CD8-positive, alpha-beta memory T cell (primary cell): ENCODE measurements at places on chromosomes 1 and 21. TPM values are rescaled to one million over a fixed set of nuclear protein-coding genes. Genes with fewer than 3 reads are reported as not detected.

DNA sequence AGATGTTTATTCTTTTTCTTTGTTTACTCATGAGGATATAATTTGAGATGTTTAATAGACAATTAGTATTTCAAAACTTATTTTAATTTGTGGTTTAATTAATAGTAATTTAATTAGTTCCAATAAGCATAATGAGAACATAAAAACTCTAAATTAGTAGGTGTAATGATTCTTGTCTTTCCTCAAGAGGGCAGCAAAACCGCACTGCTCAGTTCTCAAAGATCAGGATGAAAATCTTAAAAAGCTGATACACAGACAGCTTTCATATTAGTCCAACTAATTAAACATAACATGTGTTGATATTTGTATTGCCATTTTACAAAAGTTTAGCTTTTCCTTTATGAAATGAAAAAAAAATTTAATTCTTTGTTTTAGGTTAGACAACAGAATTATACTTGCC, 106.7 kb upstream of the C21orf91 start:
- H3K27ac ChIP-seq: no peak overlapping the region
- DNase-seq: no peak

- H3K36me3 ChIP-seq: no peaks in the 10 kb centered on the region
- no peaks in the 10 kb centered on the region for H3K4me1 ChIP-seq
These were observed 87.9 kb upstream of the SMYD2 start for GRCh38 chr1:214192825-214193643.

DNA sequence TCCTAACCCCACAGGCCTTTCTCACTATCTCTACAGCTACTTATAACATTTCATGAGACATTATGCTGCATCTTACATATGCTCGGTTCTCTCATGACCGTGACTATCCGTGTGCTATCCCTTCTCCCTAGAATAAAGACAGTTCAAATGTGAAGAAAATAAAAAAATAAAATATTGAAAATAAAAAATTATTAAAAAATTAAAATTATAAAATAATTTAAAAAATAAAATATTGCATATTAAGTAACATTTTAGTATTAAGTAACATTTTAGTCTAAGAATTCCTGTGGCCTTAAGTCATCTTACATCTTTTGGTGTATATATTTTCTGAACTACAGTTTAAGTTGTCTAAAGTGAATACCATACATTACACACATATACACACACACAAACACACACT, 415.5 kb downstream of the DPYD start:
- H3K4me1 ChIP-seq: no peaks in the 10 kb centered on the region
- no peaks in the 10 kb centered on the region for H3K27me3 ChIP-seq
- no peak overlapping the region for H3K4me3 ChIP-seq
- peaks cover 4% of the 10 kb centered on the region for H3K36me3 ChIP-seq
- DNase-seq: no peak

- H3K4me3 ChIP-seq: no peak overlapping the region
- DNase-seq: no peak
- H3K27ac ChIP-seq: no peak overlapping the region
- H3K27me3 ChIP-seq: peaks cover 9% of the 10 kb centered on the region
- no peaks in the 10 kb centered on the region for H3K36me3 ChIP-seq
- no peaks in the 10 kb centered on the region for H3K4me1 ChIP-seq
These were observed 1.2 kb upstream of the TMPRSS2 start for GRCh38 chr21:41509145-41509496.

DNA sequence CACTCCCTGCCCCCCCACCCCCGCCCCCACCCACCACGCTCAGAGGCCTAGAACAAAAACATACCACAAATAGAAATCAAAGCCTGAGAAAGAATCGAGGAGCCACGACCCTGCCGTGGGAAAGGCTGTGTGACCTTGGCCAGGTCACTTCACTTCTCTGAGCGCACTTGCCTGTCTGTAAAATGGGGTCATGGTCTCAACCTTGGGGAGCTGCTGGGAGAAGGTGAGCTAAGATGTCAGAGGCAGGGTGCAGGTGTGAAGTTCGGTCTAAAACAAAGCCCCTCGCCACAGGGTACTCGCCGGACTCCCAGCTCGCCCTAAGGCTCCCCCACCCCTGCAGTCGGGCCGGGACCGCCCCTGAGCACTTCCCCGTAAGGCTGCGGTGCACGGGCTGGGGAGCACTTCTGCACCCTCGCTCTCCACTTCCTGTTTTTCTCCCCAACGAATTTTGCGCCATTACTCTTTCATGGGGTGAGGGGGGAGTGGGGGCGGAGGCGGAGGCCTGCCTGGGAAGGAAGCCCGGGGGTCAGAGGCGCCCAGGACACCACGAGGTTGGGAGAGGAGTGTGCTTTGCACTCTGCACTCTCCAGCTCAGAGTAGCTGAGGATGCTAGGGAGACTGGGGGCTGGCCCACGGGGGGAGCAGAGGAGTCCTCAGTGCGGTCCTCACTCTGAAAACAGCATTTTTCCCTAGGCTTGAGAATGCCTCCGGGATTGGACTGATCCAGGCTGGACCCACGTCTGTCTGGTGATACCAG, 21.9 kb upstream of the PIK3CD start:
- peaks cover 3% of the 10 kb centered on the region for H3K36me3 ChIP-seq
- DNase-seq: peak; percentile 89
- peak overlapping the region; percentile 94 for H3K4me3 ChIP-seq
- no peaks in the 10 kb centered on the region for H3K27me3 ChIP-seq
- H3K4me1 ChIP-seq: peaks cover 59% of the 10 kb centered on the region

- no peak overlapping the region for H3K4me3 ChIP-seq
- DNase-seq: no peak
- H3K27me3 ChIP-seq: no peaks in the 10 kb centered on the region
These were observed 31.6 kb downstream of the ZBTB8OS start for GRCh38 chr1:32618673-32619221.

DNA sequence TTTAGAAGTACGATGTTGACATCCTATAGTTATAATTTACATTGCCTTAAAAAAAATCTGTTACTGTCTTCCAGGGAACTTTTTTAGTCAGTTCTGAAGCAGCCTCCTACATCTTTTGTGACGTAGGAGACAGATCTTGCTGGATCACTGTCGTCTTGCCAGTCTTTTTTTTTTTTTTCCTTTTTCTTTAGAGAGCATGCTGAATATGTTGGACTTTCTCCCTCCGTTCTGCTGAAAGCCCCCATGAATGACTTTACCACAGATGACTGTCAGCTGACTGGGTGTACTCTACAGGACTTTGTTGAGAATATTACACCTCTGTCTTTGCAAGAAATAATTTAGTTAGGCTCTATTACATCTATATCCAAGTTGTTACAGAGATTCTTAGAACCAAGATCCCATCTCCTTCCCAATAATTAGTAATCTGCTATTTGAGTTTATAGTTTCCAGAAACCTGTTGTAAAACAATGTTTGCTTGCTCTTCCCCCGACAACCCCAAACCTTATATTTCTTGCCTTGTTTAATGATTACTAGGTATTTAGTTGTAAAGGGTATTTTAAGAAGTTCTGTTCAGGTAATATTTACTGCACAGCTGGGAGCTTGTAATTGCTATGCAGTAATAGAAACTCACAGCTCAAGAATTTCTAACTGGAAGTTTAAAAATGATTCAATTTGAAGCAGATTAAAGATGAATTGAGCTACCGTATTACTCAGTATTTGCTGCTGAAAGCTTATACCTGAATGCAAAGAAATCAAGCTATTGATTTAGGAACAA, 61.8 kb downstream of the RASAL2 start:
- H3K4me1 ChIP-seq: no peaks in the 10 kb centered on the region
- no peak overlapping the region for H3K4me3 ChIP-seq
- no peaks in the 10 kb centered on the region for H3K36me3 ChIP-seq
- DNase-seq: no peak
- no peak overlapping the region for H3K27ac ChIP-seq

GRCh38 chr1:165925498-165926079, 98.2 kb downstream of the UCK2 start:
- no peaks in the 10 kb centered on the region for H3K27me3 ChIP-seq
- no peak overlapping the region for H3K27ac ChIP-seq
- DNase-seq: no peak
- H3K4me3 ChIP-seq: no peak overlapping the region
- no peaks in the 10 kb centered on the region for H3K36me3 ChIP-seq
- no peaks in the 10 kb centered on the region for H3K4me1 ChIP-seq

- DNase-seq: no peak
- H3K4me1 ChIP-seq: no peaks in the 10 kb centered on the region
- H3K36me3 ChIP-seq: no peaks in the 10 kb centered on the region
These were observed 41.3 kb upstream of the CFHR3 start for GRCh38 chr1:196733091-196733970.

- H3K4me3 ChIP-seq: no peak overlapping the region
- peaks cover 6% of the 10 kb centered on the region for H3K36me3 ChIP-seq
- H3K4me1 ChIP-seq: no peaks in the 10 kb centered on the region
- H3K27me3 ChIP-seq: no peaks in the 10 kb centered on the region
- DNase-seq: no peak
- no peak overlapping the region for H3K27ac ChIP-seq
These were observed 36.8 kb upstream of the PODN start for GRCh38 chr1:53025034-53025768.

DNA sequence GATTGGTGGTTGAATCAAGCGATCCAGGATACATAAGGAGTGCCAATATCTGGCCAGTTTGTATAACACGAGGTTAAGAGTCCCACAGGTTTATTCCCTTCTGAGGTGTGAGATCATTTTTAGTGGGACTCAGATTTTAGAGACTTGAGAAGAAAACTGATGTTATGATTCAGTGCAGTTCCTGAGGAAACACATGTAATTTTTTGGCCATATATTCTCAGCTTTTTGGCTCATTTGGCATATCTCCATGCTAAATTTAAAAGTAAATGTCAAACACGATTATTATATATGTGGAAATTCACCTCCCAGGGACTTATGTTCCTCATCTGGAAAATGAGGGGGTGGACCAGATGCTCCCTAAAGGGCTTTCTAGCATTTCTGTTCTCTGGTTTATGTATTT, 39.2 kb upstream of the SERBP1 start:
- no peak overlapping the region for H3K27ac ChIP-seq
- DNase-seq: no peak
- no peaks in the 10 kb centered on the region for H3K4me1 ChIP-seq

- H3K27ac ChIP-seq: no peak overlapping the region
- H3K36me3 ChIP-seq: no peaks in the 10 kb centered on the region
- no peak overlapping the region for H3K4me3 ChIP-seq
- no peaks in the 10 kb centered on the region for H3K27me3 ChIP-seq
- DNase-seq: no peak
These were observed 72.9 kb upstream of the COL24A1 start for GRCh38 chr1:86229405-86229975.

DNA sequence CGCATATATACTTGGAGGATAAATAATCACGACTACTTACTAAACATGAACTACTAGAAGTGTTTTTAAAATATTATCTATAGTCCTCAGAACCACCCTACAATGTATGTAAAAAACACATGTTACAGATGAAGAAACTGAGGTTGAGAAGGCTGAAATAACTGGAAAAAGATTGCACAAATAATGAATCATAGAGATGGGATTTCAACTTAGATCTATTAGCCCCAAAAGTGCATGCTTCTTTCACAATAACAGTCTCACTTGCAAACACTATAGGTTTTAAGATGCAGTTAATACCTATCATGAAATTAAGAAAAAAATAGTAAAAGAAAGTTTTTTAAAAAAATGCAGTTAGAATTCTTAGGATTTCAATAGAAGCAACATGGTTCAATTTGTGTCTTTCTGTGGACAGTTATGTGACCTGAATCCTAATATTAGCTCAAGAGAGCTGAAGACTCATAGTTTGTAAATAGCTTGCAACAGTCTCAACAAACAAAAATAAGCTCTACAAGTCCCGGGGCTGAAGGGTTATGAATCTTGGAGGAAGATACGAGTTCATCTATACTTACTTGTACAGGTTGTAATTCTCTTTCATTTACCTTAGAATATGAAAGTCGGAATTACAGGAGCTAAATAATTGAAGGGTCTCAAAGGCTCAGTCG, 58.6 kb upstream of the NTPCR start:
- H3K27me3 ChIP-seq: no peaks in the 10 kb centered on the region
- H3K4me1 ChIP-seq: no peaks in the 10 kb centered on the region
- H3K36me3 ChIP-seq: no peaks in the 10 kb centered on the region
- no peak overlapping the region for H3K4me3 ChIP-seq

GRCh38 chr1:238469146-238469631, 578.5 kb upstream of the ZP4 start:
- no peaks in the 10 kb centered on the region for H3K36me3 ChIP-seq
- no peak overlapping the region for H3K4me3 ChIP-seq
- no peaks in the 10 kb centered on the region for H3K4me1 ChIP-seq
- no peak for DNase-seq
- no peak overlapping the region for H3K27ac ChIP-seq

DNA sequence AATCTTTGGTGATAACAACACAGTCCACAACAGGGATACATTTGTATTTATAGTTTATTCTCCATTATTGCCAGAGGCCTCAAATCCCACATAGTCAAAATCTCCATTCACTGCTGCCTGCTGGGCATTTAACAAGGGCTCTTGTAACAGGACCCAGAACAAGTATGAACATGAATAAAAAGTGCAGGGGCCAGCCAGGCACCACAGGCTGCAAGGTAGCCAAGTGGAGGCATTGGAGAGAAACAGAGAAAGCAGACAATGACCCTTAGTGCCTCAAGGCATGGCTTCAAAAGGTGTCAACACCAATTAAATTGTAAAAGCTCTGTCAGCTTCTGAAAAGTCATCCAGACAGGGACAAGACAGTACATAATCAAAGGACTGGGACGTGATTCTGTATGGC, 116.8 kb downstream of the ATP6V1G3 start:
- no peaks in the 10 kb centered on the region for H3K4me1 ChIP-seq
- no peak for DNase-seq
- no peak overlapping the region for H3K27ac ChIP-seq
- no peaks in the 10 kb centered on the region for H3K36me3 ChIP-seq
- no peaks in the 10 kb centered on the region for H3K27me3 ChIP-seq

DNA sequence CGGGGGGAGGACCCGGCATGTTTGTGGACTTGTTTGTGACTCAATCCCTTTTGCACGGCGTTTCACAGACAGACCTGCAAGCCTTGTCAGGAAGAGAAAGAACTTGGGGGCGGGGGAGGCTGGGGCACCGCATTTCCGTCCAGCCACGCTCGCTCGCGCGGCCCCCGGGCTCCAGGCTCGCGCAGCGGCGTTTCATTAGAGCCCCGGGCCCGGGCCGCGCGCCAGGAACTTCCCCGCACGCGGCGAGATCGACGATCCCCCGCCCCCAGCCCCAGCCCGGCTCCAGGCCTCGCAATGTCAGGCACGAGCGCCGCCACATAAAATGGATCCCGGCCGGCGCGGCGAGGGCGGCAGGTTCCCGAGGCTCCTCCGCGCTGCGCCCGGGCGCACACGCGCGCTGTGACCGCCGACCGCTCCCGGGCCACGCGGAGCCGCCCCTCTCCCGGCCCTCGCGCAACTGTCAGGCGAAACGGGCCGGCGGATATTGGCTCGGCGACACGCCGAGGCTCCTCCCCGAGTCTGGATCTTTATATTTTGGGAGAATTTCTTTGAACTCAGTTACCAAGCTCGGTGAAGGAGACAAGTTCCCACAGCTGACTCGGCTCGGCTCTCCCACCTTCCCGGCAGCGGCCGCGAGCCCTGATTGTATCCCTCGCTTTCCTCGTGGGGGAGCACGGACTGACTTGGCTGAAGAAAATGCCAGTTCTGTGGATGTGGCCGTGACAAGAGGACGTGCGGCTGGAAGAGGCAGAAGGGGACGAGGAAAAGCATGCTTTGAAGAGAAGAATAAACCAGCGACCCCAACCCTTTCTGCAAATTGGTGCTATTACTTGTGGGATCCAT, at the start of gene KIF26B:
Gene KIF26B, plus strand, starts transcription at position 557 of the 843 bp plus-strand sequence. CDS start 440 bp downstream, outside the sequence.
- H3K27me3 ChIP-seq: peaks cover 30% of the 10 kb centered on the region
- peak; percentile 12 for DNase-seq
- no peaks in the 10 kb centered on the region for H3K36me3 ChIP-seq
- no peak within 1 kb of the TSS for H3K27ac ChIP-seq
- peak within 1 kb of the TSS; percentile 61 for H3K4me3 ChIP-seq

PRELP gene
- total RNA-seq: not detected

NBPF6 gene
- total RNA-seq: not detected

ACTN2 gene
- total RNA-seq: not detected

CYP4Z1 gene
- total RNA-seq: not detected

C1orf87 gene
- not detected for total RNA-seq

ANGPTL3 gene
- total RNA-seq: not detected

RAP1GAP gene
- total RNA-seq: 0.50 TPM

EDARADD gene
- 23.3 TPM for total RNA-seq
